ENCODE measurements at places on chromosomes 4 and X.

GRCh38 chrX:23656091-23656490 lies 11.2 kb upstream of the PRDX4 start:
- DNase-seq: no peak
- H3K27me3 ChIP-seq: no peaks in the 10 kb centered on the region
- no peak overlapping the region for H3K4me3 ChIP-seq
- H3K4me1 ChIP-seq: no peaks in the 10 kb centered on the region
- no peaks in the 10 kb centered on the region for H3K36me3 ChIP-seq

DNA sequence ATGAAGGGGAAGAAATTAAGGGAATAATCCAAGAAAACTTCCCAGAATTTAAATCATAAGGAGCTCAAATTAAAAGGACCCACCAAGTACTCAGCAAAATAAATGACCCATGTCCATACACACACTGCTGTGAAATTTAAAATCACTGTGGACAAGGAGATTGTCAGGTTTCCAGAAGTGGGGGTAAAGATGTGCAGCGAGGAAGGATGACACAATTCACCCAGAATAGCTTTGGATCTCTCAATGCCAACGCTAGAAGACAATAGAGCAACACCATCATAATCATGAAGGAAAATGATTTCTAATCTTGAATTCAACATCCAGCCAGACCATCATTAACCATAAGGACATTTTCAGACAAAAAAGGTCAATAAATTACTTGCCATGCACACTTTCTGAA lies 65.7 kb downstream of the CASK start:
- H3K4me1 ChIP-seq: peaks cover 7% of the 10 kb centered on the region
- no peaks in the 10 kb centered on the region for H3K27me3 ChIP-seq
- H3K4me3 ChIP-seq: no peak overlapping the region

- no peak for DNase-seq
- no peaks in the 10 kb centered on the region for H3K36me3 ChIP-seq
- peaks cover 14% of the 10 kb centered on the region for H3K27me3 ChIP-seq
- H3K4me3 ChIP-seq: no peak overlapping the region
- no peaks in the 10 kb centered on the region for H3K4me1 ChIP-seq
- H3K27ac ChIP-seq: no peak overlapping the region
Measured at GRCh38 chr4:141329174-141329569, 108.5 kb downstream of the ZNF330 start.

- no peak for DNase-seq
- H3K4me1 ChIP-seq: peaks cover 11% of the 10 kb centered on the region
- no peaks in the 10 kb centered on the region for H3K36me3 ChIP-seq
- no peak overlapping the region for H3K4me3 ChIP-seq
- H3K27me3 ChIP-seq: no peaks in the 10 kb centered on the region
Measured at GRCh38 chr4:56799161-56799759, 22.2 kb downstream of the SPINK2 start.

DNA sequence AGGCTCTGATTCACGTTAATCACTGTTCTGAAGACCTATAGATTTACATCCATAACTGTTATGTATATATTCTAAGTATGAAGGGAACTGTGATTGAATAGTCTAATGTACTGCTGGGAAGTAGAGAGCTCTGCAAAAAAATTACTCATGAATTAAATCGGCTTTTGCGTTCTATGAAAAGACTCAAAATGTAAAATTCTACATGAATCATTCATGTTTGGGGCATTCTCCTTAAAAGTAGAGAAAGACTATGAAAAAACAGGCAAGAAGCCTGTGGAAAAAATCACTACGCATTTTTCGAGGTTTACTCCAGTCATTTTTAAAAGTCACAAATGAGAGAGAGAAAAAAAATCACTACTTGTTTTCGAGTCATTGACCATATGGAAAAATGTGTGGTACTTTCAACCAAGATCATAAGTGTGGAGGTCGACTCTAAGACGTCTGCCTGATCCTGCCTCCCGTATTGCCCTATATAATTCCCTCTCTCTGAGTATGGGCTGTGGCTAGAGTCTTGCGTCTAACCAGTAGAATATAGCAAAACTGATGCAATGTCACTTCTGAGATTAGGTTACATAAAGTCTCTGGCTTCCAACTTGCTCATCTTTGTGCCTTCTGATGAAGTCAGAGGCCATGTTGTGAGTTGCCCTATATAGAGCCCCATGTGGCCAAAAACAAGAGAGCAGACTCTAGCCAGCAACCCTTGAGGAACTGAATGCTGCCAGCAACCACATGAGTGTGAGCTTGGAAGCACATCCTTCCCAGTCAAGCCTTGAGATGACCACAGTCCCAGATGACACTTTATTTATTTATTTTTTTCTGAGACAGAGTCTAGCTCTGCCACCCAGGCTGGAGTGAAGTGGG lies 32.1 kb upstream of the VEGFD start:
- no peaks in the 10 kb centered on the region for H3K36me3 ChIP-seq
- H3K27ac ChIP-seq: no peak overlapping the region
- H3K4me1 ChIP-seq: no peaks in the 10 kb centered on the region
- H3K27me3 ChIP-seq: no peaks in the 10 kb centered on the region
- H3K4me3 ChIP-seq: no peak overlapping the region

- H3K27ac ChIP-seq: no peak overlapping the region
- peaks cover 6% of the 10 kb centered on the region for H3K4me1 ChIP-seq
- no peak overlapping the region for H3K4me3 ChIP-seq
- H3K36me3 ChIP-seq: peaks cover 59% of the 10 kb centered on the region
- H3K27me3 ChIP-seq: no peaks in the 10 kb centered on the region
Measured at GRCh38 chr4:2694691-2695090, 61.4 kb downstream of the TNIP2 start.

- no peaks in the 10 kb centered on the region for H3K27me3 ChIP-seq
- no peaks in the 10 kb centered on the region for H3K36me3 ChIP-seq
- no peak for DNase-seq
Measured at GRCh38 chr4:40608628-40609027, 21.0 kb downstream of the RBM47 start.

- no peaks in the 10 kb centered on the region for H3K36me3 ChIP-seq
- no peak overlapping the region for H3K27ac ChIP-seq
- no peak for DNase-seq
- H3K27me3 ChIP-seq: no peaks in the 10 kb centered on the region
- no peaks in the 10 kb centered on the region for H3K4me1 ChIP-seq
Measured at GRCh38 chrX:26032111-26032912, 105.8 kb upstream of the MAGEB18 start.

DNA sequence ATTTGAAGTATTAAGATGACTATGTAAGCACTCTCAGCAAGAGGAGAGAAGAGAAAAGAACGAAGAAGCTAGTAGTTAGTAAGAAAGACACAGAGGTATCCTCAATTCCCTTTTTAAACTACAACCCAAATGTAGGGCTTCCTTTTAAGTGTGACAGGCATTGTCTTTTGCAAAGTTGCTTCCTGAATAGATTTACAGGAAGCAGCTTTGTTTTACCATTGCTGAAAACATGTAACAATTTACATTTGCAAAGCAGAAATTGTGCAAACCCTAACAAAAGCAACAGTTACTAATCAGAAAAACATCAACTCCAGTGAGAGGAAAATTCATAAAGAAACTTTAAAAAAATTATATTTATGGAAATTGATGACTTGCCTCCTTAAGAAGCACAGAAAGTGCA lies 96.4 kb downstream of the FAM13A start:
- H3K4me3 ChIP-seq: no peak overlapping the region
- no peak for DNase-seq
- H3K36me3 ChIP-seq: no peaks in the 10 kb centered on the region
- H3K4me1 ChIP-seq: peaks cover 5% of the 10 kb centered on the region
- no peaks in the 10 kb centered on the region for H3K27me3 ChIP-seq

- no peaks in the 10 kb centered on the region for H3K27me3 ChIP-seq
- H3K4me3 ChIP-seq: no peak overlapping the region
- no peak overlapping the region for H3K27ac ChIP-seq
- no peak for DNase-seq
Measured at GRCh38 chr4:56570041-56570440, 64.5 kb downstream of the ARL9 start.

DNA sequence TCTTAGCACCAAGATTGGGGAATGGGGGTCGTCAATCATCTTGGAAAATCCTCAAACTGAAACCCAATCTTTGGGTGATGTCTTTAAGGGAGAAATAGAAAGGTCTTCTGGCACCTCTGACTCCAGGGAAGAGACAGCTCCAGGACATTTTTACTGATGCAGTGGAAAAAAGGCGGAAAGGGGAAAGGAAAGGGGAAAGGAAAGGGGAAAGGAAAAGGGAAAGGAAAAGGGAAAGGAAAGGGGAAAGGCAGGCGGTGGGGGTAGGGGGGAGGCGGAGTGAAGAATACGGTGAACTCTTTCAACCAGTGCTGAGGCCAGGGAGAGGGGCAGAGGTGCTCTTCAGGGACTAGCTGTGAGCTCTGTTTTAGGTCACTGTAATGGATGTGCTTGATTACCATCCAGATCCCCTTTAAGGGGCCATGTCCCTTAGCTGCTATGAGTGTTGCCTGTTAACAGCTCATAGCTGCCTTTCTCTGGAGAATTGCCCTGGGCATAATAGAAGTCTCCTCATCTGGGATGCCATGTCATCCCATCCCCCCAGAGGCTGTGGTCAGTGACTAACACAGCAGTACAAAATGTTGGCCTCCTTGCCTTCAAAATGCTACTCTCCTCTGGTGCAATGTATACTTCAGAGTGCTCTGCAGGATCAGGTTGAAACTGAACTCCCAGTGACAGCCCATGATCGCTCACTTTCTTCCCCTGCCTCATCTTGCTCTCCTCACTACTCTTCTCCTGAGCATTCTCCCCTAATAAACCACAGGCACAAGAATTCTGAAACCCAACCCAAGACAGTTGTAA lies 92.4 kb upstream of the AP1S2 start:
- H3K27me3 ChIP-seq: no peaks in the 10 kb centered on the region
- no peaks in the 10 kb centered on the region for H3K36me3 ChIP-seq
- DNase-seq: no peak
- no peak overlapping the region for H3K4me3 ChIP-seq
- no peak overlapping the region for H3K27ac ChIP-seq

GRCh38 chr4:657338-657833 lies 16.7 kb downstream of the ATP5ME start:
- H3K27ac ChIP-seq: no peak overlapping the region
- no peak for DNase-seq
- no peaks in the 10 kb centered on the region for H3K36me3 ChIP-seq
- H3K4me1 ChIP-seq: no peaks in the 10 kb centered on the region
- H3K4me3 ChIP-seq: no peak overlapping the region

DNA sequence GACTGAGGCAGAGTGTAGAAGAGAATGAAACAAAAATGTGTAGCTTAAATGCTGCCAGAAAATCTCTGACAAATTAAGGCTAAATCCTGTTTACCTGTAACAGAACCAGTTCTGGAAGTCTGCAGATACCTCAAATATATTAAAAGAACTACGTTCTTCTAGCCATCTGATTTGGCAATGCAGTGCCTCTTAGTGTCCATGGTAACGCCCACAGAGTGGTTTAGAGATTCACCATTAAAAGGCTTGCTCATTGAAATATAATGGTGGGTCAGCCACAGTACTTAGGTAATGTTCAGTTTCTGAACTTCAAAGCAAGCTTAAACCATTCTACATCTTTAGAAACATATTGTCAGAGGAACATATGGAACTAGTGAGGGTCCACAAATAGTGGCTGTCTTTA lies 23.2 kb upstream of the LUZP4 start:
- H3K36me3 ChIP-seq: no peaks in the 10 kb centered on the region
- DNase-seq: no peak
- no peak overlapping the region for H3K4me3 ChIP-seq
- H3K27ac ChIP-seq: no peak overlapping the region

- no peak for DNase-seq
- no peaks in the 10 kb centered on the region for H3K36me3 ChIP-seq
- no peak overlapping the region for H3K4me3 ChIP-seq
Measured at GRCh38 chr4:8105306-8106100, 53.1 kb downstream of the ABLIM2 start.

DNA sequence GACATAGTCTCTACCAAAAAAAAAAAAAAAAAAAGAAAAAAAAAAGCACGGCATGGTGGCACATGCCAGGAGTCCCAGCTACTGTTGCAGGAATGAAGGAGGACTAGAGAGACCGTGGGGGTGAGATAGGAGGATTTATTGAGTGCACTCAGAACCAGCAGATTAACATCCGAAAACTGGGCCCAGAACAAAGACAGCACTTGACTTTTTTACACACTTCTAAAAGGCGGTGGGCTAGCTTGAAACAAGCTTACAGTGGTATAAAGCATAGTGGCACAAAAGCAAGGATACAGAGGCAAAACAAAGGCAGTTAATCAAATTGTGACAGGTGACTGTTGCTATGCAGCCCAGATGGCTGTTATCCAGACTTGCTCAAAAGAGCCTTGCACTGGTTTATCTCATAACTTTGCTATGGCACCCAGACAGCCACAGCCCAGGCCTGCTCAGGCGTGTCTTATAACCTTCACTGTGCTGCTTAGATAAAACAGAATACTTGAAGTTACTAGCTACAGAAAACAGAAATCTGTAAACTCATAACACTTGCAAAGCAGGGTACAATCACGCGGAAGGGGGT lies 9.9 kb upstream of the PI4K2B start:
- no peak overlapping the region for H3K27ac ChIP-seq
- no peaks in the 10 kb centered on the region for H3K27me3 ChIP-seq
- no peak for DNase-seq
- H3K36me3 ChIP-seq: no peaks in the 10 kb centered on the region
- H3K4me1 ChIP-seq: no peaks in the 10 kb centered on the region

DNA sequence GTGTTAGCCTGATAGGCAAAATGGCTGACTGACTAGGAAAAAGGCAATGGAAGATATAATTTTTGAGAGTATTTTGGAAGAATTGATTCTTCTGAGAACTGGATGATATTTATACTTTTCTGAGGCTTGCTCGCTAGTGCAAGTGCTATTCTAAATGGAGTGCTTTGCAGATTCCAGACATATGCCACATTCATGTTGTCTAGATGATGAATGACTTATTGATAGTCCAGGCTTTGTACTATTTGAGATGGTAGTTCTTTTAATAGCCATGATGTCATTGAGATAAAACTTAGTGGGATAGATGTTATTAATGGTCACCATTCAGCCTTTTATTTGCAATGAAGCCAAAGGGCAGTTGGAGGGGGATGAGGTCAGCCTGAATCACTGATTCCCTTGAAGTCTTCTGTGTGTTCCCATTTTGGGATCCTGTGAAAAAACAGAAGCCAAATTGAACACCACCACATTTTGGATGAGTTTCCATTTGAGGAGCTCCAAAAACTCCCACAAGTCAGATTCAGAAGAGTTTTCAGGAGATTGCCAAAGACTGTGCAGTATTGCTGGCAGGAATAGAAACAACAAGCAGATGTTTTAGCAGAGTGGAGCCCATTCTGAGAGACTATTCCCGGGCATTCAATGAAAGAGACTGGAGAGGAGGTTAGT lies 184.1 kb downstream of the IL1RAPL2 start:
- H3K36me3 ChIP-seq: no peaks in the 10 kb centered on the region
- no peaks in the 10 kb centered on the region for H3K4me1 ChIP-seq
- H3K27me3 ChIP-seq: no peaks in the 10 kb centered on the region
- no peak overlapping the region for H3K27ac ChIP-seq
- DNase-seq: no peak
